NT2/D1 (cell line): ENCODE measurements at places on chromosomes 1 and 21.

- no peak for DNase-seq
Measured at GRCh38 chr1:25021591-25022215, 91.6 kb upstream of the RUNX3 start.

GRCh38 chr1:170240409-170240808 lies 94.7 kb downstream of the NTMT2 start:
- no peak for DNase-seq

DNA sequence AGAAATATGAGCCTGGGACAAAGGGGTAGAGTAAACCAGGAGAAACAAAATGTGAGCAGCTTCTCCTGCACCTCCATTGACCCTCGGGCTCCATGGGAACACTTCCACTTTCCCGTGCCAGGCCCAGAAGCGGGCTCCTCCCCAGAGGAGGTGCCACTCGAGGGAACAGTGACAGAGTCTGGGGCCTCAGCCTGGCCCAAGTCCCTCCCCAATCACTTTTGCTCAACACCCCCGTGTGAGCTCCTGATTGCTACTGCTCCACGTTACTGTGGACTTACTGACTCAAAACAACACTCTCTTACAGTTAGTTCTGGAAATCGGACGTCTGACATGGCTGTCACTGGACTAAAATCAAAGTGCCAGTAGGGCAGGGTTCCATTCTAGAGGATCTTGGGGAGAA lies 17.7 kb upstream of the KLHDC7A start:
- DNase-seq: no peak

DNA sequence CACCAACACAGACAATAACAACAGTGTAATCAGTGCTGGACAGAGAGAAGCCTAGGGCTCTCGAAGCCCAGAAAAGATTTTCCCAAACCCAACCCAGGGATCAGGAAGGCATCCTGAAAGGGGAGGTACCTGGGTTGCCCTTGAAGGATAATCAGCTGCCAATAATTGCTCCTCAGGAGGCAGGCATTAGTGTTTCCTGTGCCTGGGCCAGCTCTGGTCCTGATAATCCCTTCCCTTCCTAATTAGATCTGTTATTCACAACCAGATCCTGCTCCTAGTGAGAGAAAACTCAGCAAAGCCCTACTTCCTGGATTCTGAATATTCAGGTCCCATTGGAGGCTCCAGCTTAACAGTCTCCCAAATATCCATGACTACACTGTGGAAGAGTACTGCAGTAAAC lies 117.4 kb downstream of the DMRTA2 start:
- DNase-seq: peak; percentile 11

GRCh38 chr1:192147221-192147620 lies 11.0 kb upstream of the RGS18 start:
- no peak for DNase-seq

GRCh38 chr1:110375490-110375889 lies 15.3 kb downstream of the SLC16A4 start:
- no peak for DNase-seq
